ENCODE measurements at places on chromosomes 2 and 18.

DNA sequence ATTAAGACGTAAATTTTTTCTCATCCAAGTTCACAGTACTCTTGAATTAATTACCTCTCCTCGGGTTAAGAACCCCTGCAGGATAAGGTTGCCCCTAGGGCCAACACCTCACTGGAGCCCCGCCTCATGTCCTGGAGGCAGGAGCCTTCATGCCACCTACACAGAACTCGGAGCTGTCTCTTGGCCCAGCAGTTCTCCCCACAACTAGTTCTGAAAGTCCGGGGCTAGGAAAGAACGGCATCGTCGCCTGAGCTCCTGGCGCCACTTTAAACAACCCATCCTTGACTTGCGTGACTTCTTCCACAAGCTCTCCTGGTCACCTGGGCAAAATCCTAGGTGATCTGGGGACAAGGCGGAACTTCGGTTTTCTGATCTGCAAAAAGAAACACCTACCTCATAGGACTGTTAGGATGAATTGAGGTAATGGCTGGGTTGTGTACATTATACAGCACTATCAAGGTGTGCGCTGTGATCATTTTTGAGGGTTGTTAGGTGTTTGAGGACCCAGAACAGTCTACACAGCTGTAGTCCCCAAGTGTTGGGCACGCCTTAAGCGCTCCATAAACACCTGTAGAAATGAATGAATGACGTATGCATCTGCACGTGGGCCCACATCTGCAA, 641 bp upstream of the ITGA6 start:
- DNase-seq, result no peak

DNA sequence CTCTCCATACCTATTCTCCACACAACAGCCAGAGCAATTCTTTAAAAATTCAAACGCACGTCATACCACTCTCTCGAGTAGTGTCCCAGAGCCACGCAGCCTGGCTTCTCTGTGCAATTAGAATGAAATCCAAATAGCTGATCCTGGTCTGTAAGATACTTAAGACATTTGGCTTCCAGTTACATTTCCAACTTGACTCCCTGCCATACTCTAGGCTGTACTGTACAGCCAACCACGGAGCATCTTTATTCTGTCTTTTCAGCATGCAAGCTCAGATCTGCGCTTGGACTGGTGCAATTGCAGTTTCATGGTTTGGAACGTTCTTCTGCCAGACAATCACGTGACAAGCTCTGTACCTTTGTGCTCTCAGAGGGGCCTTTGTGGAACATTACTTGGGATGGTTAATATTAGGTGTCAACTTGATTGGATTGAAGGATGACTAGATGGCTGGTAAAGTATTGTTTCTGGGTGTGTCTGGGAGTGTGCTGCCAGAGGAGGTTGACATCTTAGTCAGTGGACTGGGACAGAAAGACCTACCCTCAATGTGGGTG, 325.6 kb downstream of the SOX11 start:
- no peak for DNase-seq

- peak; percentile 17 for DNase-seq
These were observed 193.0 kb upstream of the NETO1 start for GRCh38 chr18:73060666-73061288.

DNA sequence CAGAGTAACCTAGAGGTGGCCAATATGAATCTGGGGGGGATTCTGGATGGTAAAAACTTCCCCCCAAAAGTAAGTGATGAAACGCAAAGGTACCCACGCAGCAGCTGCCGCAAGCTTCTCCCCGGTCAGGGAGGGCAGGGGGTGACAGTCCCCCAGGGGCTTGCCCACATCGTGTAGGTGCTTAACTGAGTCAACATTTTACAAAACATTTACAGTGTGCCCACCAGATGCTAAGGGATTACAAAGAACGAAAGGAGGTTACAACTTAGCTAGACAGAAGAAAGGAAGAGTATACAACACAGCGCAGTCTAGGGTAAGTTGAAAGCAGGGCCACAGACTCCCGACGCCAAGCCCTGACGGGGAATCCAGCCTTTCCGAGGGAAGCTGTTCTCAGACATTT, 45.6 kb downstream of the LPIN2 start:
- no peak for DNase-seq

- DNase-seq, result no peak
These were observed 66.7 kb upstream of the RTN4 start for GRCh38 chr2:55116966-55117365.

- DNase-seq, result no peak
These were observed 550.7 kb downstream of the THSD7B start for GRCh38 chr2:137316075-137316474.

All from ACHN (cell line).